ENCODE measurements at places on chromosomes 4 and X. TPM values are rescaled to one million over a fixed set of nuclear protein-coding genes. Genes with fewer than 3 reads are reported as not detected.

- no peak for DNase-seq
- H3K27ac ChIP-seq: no peak overlapping the region
- H3K27me3 ChIP-seq: no peaks in the 10 kb centered on the region
- no peak overlapping the region for H3K4me3 ChIP-seq
Observed at GRCh38 chr4:62560858-62561257, 1360.7 kb downstream of the ADGRL3 start.

Gene NR3C2
- 0.11 TPM for total RNA-seq

DNA sequence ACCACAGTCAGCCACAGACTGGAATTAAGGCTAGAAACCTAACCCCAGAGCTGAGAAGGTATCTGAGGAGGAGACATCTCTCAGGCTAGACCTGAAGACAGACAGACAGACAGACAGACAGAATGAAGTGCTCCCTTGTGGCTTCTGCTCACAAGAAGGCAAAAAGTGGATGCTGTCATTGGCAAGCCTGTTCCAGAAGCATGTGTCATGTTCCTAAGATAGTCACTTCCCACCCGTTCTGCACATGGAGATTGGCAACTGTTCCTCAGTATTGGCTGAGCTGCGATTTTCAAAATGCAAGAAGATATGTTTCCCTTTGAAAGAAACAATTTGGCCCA is 166.4 kb downstream of the NSUN7 start:
- no peaks in the 10 kb centered on the region for H3K4me1 ChIP-seq
- no peak overlapping the region for H3K4me3 ChIP-seq
- DNase-seq: no peak
- H3K27me3 ChIP-seq: no peaks in the 10 kb centered on the region
- no peak overlapping the region for H3K27ac ChIP-seq

Gene SYTL5
- 0.22 TPM for total RNA-seq

- no peak for DNase-seq
- H3K4me1 ChIP-seq: no peaks in the 10 kb centered on the region
- no peaks in the 10 kb centered on the region for H3K27me3 ChIP-seq
- H3K4me3 ChIP-seq: no peak overlapping the region
- H3K27ac ChIP-seq: no peak overlapping the region
Observed at GRCh38 chr4:187422655-187423054, 572.9 kb upstream of the ZFP42 start.

DNA sequence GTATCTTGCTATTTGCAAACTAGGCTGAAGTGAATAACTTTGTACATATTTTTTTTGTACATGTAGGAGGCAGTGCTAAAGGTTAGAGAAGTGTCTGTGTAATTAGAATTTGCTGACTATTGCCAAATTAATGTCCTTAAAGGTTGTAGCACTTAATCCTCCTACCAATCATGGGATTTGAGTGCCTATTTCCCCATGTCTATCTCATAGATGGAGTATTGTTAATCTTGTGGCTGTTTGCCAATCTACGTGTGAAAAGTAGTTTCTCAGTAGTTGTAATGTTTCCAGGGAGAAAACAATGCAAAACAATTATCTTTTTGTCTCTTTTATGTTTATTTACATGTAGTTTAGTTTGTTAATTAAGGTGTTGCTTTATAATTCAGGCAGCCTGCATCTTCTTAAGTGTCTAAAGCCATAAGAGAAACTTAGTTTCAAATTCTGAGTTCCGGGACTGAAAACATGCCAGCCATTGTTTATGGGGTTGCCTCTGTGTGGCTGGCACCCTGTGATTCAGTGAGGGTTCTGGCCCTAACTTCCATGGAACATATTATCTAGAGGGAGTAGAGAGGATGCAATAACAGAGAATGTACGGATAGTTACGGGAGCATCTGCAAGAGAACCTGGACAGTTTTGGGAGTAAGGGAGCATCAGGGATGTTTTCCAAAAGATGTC is 142.4 kb downstream of the KLHL8 start:
- no peak for DNase-seq
- H3K27me3 ChIP-seq: no peaks in the 10 kb centered on the region
- H3K4me1 ChIP-seq: peaks cover 33% of the 10 kb centered on the region
- no peak overlapping the region for H3K4me3 ChIP-seq
- H3K36me3 ChIP-seq: no peaks in the 10 kb centered on the region

Gene PDCL2
- total RNA-seq: not detected
